Articular chondrocyte of knee joint (primary cell): ENCODE measurements at places on chromosomes 5 and 9. TPM values are rescaled to one million over a fixed set of nuclear protein-coding genes. Genes with fewer than 3 reads are reported as not detected.

ZNF883 gene
- total RNA-seq = 10.3 and 16.1 TPM in 2 replicates

ERAP2 gene
- 53.6 and 78.0 TPM in 2 replicates for total RNA-seq

LCN10 gene
- total RNA-seq = not detected in 2 replicates

NME5 gene
- 11.1 and 11.5 TPM in 2 replicates for total RNA-seq

CFAP157 gene
- total RNA-seq = 0.13 TPM in 1 of 2 replicates, not detected in the other

PRRX2 gene
- 20.9 and 25.9 TPM in 2 replicates for total RNA-seq

ZBTB5 gene
- 9.1 and 12.3 TPM in 2 replicates for total RNA-seq

OTP gene
- not detected in 2 replicates for total RNA-seq

PDE6A gene
- not detected in 2 replicates for total RNA-seq

UBE2QL1 gene
- 1.3 and 2.4 TPM in 2 replicates for total RNA-seq

IL4 gene
- total RNA-seq = not detected in 2 replicates

PCDH12 gene
- 1.0 and 2.8 TPM in 2 replicates for total RNA-seq

SNX2 gene
- 105 TPM in 2 replicates for total RNA-seq

MXD3 gene
- total RNA-seq = 5.7 and 9.5 TPM in 2 replicates

GARIN3 gene
- total RNA-seq = not detected in 2 replicates

SH3TC2 gene
- total RNA-seq = 0.65 and 1.5 TPM in 2 replicates
